ENCODE measurements at places on chromosomes 1 and 21.

DNA sequence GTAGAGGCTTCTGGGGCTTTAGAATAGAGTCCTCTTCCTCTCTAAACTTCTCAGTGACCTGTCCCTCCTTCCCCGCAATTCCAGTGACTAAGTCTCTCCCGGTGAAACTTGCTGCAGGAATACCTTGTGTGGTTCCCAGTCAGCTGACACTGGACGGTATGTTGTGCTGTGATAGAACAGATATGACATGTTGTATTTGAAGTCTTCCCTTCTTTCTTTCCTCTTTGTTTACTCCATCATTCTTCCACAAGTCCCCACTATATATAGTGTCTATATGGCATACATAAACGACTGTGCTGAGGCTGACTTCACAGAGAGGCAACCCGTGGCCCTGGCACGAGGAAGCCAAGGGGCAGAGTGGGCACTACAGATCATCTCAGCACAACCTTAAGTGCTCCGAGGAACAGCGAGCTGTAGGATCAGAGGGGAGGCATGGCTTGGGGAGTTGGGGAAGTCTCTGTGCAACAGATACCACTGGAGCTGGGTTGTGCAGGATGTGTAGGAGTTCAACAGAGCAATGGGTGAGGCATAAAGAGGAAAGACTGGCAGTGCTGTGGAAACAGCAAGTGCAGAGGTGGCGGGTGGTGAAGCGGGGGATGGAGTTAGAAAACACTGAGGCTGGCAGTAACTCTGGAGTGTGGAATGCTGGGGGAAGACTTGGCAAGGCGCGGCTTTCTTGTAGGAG is 237.8 kb downstream of the TRABD2B start:
- no peak for DNase-seq

DNA sequence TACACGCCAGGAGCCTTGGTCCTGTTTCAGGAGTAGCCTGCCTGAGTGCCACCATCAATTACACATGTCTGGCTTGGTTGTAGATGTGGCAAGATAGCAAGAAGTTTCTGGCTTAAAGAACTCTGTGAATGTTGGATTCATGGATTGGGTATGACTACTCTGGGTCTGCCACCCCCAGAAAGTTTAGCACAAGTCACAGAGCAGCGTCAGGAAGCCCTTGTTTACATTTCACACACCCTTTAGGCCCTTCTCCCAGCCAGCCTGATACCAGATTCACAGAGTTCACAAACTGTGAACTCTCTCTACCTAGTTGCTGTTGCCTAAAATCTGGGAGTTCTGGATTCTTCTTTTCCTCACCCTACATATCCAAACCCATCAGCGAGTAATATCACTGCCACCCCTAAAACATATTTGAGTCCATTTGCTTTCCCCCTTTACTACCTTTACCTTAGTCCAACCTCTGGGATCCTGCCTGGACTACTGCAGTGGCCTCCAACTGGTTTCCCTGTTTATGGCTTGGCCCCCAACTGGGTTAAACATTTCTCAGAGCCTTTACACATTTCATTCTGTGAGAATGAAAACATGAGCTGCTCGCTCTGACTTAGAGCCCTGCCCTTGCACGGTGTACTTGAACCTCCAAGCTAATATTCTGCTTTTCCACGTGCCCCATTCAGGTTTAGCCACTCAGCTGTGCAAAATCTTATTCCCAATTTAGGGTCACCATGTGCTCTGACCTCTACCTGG is 4.1 kb upstream of the CCDC24 start:
- no peak for DNase-seq

GRCh38 chr1:230012741-230013140 is 54.3 kb upstream of the GALNT2 start:
- no peak for DNase-seq

DNA sequence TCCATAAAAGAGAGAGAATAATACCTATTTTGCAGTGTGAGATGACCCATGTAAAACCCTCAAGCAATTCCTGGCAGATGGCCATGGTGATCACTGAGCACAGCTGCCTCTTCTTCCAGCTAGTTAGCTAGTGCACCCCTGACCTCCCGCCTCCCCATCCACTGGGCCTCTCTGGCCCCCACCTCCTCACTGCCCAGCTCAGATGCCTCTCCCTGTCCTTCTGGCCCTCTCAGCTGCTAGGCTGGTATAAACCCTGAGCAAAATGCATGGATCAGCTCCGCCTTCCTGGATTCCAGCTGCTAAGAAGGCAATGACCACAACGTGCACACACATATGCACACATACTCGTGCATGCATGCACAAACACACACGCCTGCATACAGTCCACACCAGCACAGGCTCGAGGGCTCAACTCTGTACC is 117.2 kb downstream of the DMRTB1 start:
- no peak for DNase-seq

GRCh38 chr1:227318853-227319607 is 738 bp upstream of the CDC42BPA start:
- no peak for DNase-seq

Data from stimulated activated CD4-positive, alpha-beta T cell treated with anti-CD3 and anti-CD28 coated beads, Interleukin-1b, Interleukin-23, amount 100 ng/mL, for 24 hours (primary cell).